ENCODE measurements at places on chromosomes 12 and 14.

- DNase-seq: no peak
These were observed 3.5 kb downstream of the PTPN21 start for GRCh38 chr14:88551094-88551870.

- no peak for DNase-seq
These were observed 183.2 kb downstream of the C12orf50 start for GRCh38 chr12:87846045-87846444.

- DNase-seq: no peak
These were observed 43.3 kb downstream of the ARMH4 start for GRCh38 chr14:58108717-58109116.

DNA sequence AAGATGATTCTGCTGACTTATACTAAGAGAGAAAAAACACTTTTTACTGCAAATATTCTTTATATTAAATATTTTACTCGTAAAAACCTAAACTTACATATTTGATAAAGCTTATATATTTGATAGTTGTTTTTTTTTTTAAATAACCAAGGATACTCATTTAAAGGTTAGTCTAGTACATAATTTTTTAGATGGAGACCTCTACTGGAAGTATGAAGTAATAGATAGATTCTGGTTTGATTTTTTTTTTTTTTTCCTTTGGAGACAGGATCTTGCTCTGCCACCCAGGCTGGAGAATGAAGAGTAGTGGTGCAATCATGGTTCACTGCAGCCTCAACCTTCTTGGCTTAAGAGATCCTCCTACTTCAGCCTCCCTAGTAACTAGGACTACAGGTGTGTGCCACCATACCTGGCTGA lies 16.4 kb downstream of the ARID2 start:
- DNase-seq: no peak

- DNase-seq: no peak
These were observed 26.0 kb downstream of the TMBIM6 start for GRCh38 chr12:49767333-49767732.

DNA sequence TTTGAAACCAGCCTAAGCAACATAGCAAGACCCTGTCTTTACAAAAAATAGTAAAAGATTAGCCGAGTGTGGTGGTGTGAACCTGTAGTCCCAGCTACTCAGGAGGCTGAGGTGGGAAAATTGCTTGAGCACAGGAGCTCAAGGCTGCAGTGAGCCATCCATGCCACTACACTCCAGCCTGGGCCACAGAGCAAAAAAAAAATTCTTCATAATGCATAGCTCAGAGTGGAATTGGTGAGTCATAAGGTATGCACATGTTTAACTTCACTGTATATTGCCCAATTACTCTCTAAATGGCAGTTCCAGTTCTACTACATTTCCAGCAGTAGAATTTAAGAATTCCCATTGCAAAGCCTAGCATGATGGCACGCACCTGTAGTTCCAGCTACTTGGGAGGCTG lies 26.8 kb upstream of the CLIP1 start:
- no peak for DNase-seq

DNA sequence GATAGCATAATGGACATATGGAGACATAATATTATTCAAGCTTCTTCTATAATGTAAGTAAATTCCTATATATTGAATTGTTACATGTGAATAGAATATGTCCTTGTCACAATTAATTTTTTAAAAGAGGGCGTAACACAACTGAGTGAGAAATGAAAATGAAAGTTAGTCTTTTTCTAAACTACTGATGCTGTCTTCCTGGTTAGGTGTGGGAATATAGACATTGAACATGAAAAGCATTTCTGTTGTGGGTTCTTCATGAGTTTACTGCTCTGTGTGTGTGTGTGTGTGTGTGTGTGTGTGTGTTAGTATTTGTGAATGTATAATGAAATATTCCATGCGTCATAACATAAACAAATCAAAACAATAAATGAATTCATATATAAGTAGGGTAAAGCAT lies 40.5 kb upstream of the RTL1 start:
- DNase-seq: no peak

DNA sequence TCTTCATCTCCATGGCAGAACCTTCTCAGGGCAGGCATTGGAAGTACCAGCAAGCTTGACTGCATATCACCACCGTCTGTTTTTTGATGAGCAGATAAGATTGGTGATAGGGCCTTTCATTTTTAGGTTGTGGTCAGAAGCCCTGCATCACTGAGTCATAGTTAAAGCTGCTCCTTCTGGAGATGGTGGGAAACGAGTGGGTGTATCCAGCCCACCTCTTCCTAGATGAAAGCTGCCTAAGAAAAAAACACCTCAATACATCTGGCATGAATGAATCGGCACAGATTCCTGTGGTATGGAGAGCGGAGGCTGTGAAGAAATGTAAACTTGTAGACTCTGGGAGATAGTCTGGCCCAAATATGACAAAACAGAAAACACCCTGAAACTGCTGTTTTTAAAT lies 248.7 kb upstream of the EGLN3 start:
- DNase-seq: no peak

DNA sequence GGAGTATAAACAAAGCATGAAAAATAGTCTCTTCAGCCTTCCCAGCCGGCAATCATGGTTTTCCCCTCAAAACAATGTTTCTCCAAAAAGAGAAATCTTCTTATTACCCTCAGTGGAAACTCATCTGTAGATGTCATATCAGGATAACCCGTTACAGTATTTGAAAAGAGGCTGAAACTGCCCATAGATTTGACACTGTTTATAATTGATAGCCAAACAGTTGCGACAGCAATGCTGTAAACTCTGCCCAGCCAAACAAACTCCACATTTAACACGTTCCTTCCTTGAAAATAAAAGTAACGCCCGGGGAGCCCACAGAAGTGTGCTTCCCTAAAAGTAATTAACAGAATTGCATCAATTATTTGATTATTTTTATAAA lies 201.3 kb upstream of the FOXN3 start:
- no peak for DNase-seq

DNA sequence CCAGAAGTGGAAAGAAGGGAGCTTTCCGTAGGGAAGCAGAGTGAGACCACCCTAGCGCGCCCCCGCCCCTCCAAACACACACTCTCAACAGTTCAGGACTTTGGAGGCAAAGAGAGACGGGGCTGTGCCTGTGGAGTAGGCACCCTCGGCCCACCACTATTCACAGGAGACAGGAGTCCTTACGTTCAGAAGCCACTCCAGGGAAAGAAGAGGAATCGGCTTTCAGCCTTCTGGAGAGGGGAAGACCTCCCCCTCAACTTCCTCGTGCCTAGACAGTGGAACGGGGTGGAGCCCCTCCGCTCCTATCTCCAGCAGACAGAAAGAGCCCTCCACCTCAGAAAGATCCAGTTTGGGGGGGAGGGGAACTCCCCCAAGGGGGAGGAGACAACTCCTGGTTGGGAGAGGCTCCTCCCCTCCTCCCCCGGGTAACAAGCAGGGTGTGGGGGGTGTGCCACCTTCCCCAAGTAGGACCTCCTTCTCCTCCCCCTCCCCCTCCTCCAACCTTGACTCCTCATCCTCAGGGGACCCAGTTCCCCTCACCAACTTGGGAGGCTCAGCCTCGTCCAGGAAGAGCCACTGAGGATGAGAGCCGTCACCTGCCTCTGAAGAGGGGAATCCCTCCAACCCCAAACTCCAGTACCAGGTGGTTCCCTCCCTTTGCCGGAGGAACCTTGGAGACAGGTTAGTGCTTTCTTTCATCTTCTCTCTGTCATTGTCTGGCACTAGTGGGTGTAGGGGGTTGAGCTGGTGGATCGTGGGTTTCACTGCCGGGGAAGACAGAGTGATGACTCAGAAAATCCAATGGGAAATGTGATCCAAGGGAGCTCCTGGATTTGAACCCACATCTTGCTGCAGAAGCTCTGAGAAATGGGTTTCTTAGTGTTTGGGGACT lies 883 bp downstream of the FOXJ2 start:
- no peak for DNase-seq

GRCh38 chr14:54498095-54498531 lies 9.3 kb upstream of the GMFB start:
- no peak for DNase-seq

- no peak for DNase-seq
These were observed 31.4 kb upstream of the RFX4 start for GRCh38 chr12:106551410-106551809.

DNA sequence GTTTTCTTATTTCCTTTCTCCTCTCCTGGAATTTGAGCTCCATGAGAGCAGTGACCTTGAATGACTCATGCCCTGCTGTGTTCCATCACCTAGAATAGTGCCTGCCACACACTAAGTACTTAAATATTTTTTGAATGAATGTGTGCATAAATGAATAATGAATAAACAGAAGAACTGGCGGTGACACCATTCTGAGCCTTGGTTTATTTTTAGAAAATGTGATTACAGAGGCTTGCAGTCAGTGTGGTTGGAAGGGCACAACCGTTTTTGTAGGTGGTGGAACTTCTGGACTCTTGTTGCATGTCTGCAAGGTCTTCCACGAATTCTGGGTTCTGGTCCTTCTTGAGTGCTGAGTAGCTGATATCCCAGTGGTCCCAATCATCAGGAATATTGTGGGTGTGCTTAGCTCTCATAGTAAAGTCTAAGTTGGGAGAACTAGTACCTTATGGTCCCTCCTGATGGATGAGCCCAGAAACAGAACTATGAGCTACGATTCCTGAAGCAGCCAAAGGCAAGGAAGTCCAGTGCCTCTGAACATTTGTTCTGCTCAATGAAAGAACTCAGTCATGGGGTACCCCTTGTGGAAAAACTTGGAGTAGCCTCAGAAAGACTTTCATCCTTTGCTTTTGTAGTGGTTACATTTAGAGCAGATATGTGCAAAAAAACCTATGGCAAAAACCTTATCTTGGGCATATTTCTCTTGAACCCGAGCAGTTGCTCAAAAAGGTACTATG lies 28.8 kb upstream of the BHLHE41 start:
- DNase-seq: no peak

DNA sequence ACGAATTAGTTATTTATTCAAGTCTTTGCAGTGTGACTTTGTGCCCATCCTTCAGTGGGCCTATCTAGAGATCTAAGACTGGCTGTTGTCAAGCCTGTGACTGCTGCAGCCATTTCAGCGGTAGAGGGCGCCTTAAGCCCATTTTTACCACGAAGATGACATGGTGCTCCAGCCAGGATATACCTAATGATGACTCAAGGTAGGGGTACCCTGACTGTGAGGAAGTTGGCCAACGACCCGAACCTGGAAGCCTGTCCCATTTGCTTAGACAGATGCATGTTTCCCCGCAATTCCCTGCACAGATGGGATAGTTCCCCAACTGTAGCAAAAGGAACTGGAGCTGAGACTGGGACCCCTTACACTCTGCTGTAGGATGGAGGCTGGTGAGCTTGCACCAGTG lies 41.3 kb downstream of the RAB3IP start:
- no peak for DNase-seq

DNA sequence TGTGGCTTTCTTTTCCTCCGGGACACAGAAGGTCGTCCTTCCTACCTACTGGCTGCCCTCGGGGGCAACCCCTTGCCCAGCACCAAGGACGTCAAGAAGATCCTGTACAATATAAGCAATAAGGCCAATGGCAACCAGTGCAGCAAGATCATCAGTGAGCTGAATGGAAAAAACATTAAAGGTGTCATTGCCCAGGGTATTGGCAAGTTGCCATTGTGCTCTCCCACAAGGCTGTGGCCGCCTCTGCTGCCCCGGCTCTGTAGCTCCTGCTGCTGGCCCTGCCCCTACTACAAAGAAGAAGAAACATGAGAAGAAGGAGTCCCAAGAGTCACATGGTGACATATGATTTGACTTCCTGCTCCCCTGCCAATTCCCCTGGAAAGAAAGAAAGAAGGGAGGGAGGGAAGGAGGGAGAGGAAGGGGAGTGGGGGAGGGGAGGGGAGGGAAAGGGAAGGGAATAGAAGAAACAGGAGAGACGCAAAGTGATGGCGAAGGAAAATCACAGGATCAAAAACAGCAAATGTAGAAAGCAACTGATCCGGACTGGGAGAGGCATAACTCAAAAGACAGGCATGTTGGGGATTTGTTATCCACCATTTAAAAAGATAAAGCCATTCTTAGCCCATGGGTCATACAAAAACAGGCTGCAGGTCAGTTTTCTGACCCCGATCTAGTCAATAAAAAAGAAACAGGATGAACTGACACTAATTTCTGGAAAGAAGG lies 61.3 kb upstream of the RESF1 start:
- no peak for DNase-seq

DNA sequence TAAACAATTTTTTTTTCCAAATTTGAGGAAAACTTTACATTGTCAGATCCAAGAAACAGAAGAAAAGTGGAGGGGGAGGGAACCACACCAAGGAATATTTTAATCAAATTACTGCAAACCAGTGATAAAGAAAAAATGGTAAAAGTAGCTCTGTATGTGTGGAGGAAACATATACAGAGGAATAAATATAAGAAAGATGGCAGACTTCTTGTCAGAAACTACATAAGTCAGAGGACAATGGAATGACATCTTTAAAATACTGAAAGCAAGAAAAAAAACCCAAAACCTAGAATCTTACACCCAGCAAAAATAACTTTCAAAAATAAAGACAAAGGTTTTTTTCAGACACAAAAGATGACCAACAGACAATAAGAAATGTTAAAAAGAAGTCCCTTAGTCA lies 10.2 kb upstream of the LLPH start:
- no peak for DNase-seq

Measured in GDM1 (cell line).